ENCODE measurements at places on chromosomes 3 and 15.
A peak's percentile ranks its signal among the peaks of the same experiment; 100 is the strongest.

- no peak for DNase-seq
These were observed 7.7 kb downstream of the MAPKAPK3 start for GRCh38 chr3:50624634-50625033.

DNA sequence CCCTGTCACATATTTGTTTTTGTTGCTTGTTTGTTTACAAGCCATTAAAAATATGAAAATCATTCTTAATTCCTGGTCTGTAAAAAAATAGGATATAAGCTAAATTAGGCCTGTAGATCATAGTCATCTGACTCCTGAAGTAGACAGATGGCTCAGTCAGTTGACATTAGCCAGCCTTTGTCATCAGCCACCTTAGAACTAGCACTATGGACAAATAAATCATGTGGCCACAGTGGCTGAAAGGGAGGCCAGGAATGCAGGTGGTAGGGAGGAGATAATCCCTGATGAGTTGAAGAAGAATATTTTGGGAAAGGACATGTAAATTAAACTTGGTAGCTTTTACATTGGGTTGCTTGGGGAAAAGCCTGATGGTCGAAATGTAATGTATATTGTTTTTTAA, 1544.9 kb downstream of the SI start:
- no peak for DNase-seq

GRCh38 chr15:73939138-73939537, 12.9 kb downstream of the LOXL1 start:
- DNase-seq: no peak

DNA sequence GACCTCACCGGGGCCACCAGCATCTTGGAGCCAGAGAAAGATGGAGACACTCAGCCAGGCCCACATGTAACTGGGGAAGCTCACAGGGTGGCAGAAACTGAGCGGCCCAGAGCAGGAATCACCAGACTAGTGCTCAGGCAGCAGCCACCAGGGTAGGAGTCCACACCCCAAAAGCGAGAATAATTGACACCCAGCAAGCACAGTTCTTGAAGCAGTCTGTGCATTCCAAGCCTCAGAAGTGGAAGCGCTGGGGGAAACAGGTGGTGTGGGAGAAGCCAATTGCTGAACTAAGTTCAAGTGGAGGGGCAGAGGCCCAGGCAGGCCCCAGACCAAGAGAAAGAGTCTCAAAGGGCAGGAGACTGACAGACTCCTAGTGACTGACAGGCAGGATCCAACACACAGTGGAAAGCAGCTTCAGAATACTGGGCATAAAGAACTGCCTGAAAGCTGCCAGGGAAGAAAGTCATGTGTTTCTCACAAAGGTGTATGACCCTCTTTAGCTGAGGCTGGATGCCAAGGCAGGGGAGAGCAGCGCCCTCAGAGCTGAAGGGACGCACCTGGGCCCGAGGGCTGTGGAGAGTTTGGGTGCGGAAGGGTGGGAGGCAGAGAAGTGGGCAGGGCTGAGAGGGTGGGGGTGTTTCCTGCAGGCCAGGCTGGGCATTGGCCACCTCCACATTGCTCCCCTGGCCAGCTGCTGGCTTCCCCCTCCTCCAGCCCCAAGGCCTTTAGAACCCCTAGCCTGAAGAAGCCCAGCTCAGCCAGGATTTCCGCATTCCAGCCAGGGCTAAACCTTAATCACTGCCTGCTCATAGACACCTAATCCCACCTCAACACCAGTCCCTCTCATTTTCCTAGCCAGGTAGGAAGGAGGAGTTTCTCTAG, 7.7 kb downstream of the NT5DC2 start:
- no peak for DNase-seq

DNA sequence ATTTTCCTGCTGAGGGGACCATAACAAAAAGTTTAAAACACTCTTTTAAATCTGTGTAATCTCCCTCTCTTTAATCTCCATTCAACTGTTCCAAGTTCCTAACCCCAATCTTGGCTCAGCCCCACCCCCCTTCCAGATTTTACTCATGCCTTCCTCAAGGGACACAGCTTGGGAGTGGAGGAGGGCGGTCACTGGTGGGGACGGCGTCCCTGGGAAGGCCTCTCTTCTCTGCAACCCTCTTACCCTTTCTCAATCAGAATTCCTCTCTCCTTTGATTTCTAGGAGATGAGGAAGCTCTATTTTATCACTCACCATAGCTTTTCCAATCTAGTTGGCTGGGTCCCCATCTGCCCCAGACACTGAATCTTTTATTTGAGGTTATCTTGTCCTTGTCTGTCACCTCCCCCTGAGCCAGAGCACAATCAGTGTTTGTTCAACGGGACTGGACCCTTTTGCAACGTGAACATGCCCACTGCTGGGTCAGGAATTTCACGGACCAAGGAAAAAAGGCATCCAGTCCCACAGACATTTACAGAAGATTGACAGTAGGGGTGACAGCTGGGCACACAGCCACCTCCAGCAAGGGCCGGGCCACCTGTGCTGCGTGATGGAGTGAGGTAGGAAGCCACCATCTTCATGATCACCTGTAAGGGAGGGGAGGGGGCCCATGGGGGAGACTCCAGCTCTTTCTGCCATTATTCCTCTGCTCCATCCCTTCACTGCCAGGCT, 84.0 kb upstream of the HERC1 start:
- no peak for DNase-seq

- DNase-seq: peak; percentile 70
These were observed 12.9 kb downstream of the B3GNT5 start for GRCh38 chr3:183265834-183266417.

DNA sequence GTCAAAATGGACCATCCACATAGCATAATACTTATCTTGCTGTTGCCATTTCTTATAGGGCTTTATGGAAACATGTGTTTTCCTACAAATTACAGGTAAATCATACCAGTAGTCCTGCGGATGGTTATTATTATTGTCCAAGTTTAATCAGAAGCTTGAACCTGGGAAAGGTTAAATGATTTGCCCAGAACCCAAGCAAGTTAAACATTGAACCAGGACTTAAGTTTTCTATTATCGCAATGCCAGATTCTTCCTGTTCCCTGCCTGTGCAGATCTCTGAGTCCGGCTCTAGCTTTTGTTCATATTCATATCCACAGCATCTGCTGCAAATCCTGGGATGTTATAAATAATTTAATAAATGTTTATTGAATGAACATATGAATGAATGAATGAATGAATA, 12.5 kb downstream of the LPP start:
- peak; percentile 38 for DNase-seq

GRCh38 chr3:63967675-63968611, 55.4 kb downstream of the PSMD6 start:
- DNase-seq: no peak

DNA sequence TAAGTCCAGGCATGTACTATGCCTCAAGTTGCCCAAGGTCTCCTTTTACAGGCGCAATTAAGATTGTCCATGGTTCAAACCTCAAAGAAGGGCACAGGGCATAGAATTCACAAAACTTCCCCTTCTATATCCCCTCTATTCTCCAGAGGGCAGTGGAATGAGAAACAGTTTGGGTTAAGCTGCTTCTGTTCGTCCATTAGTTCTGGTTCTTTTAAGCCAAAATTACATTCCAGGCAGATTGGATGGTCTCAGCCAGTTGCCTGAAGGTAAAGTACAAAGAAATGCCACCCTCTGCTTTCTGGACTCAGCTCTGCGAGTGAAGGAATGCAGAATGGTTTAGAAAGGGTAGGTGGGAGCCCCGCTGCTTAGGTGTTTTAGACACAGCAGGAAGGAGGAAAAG, 200.7 kb downstream of the GREM1 start:
- DNase-seq: no peak

GRCh38 chr3:64244011-64244942, 19.0 kb upstream of the PRICKLE2 start:
- DNase-seq: peak; percentile 38

DNA sequence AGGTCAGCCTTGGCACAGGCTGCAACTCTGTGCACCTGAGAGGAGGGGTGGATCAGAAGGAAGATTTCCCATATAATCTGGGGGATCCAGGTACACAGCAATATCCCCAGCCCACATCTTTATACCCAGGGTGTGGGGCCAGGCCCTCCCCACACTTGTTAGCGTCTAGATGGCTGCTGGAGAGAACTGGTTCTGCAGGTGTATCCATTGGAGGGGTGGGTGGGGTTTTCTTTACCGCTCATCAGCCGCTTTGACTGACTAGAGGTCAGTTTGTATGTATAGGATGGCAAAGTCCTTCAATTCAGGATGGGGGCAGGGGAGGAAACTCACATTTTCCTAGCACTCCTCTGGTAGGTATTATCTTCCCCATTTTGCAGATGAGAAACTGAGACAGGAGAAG, 92.5 kb downstream of the IL20RB start:
- no peak for DNase-seq

DNA sequence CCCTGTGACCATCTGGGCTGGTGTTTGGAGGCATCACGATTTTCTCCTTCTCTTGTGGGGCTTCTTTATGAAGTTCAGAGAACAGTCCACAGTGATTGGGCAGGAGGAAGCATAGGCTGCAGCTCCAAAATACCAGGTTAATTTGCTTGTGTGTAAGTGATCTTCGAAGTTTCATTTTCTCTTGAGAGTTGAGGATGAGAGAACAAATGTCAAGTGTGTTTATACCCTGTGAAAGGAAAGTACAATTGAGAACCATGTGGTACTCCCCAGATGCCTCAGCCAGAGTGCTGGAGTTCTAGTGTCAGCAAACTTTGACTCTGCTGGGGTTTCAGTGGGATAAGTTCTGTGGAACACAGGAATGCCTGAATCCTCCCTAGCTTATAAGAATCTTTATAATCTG, 357.1 kb upstream of the CFAP20DC start:
- no peak for DNase-seq

DNA sequence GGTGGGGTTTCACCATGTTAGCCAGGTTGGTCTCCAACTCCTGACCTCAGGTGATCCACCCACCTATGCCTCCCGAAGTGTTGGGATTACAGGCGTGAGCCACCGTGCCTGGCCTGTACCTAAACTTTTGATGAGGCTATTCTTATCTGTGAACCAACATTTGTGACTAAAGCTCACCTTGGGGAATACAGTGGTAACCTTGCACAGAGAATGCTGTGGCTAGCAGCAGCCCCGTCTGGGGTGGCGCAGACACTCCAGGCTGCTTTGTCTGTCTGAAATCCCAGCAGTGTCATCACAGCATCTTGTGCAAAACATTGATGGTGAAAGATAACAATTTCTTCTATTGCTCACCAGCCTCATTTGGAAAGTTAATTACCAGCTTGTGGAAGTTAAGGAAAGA, 58.9 kb downstream of the CMTM8 start:
- DNase-seq: no peak

DNA sequence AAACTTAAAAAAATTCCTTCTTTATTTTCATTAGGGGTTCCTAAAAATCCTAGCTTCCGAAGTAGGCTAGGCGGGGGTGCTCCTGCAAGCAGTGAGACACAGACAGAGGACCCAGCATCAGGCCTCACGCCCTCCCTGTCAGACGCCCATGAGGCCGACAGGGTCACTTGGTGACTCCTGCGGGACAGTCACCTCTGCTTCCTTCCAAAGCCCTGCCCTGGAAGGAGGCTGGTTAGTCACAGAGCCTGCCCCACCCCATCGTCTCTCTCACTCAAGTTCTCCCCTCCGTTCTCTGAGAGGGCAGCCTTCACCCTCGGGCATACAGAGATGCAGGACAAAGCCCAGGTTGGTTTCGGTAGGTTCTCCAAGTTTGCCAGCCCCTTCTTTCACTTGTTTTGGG, 38.6 kb downstream of the EHD4 start:
- peak; percentile 47 for DNase-seq

DNA sequence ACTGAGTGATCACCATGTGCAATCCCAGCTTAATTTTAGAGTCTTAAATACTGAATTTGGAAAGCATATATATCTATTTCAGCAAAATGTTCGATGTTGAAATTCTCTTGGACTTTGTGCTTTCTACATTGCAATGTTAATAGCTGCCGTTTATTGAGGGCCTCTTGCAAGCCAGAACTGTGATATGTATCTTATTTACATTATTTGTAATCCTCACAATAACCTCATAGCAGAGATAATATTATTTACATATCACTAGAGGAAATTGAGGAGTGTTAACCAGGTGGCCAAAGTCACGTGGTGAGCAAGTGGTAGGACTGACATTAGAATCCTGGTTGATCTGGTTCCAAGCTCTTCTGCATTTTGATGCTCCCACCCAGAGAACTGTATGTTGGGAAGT, 254.1 kb downstream of the SLC9A9 start:
- no peak for DNase-seq

DNA sequence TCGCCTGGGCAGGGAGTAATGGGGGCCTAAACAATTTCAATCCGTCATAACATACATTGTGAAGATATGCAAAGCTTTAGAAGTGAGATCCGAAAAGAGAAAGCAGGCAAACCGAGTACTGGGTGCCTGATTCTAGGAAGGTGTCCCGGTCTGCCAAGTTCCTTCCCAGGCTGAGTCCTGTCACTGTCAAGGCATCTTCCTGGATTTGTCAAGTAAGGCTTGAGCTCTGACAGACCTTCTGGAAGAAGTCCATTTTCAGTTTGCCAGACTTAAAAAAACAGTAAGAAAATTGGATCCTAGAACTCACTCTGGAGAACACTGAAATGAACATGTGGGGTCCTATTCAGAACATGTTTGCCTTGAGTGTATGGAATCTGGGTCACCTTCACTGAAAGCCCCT, 253.9 kb downstream of the RORA start:
- DNase-seq: no peak
